ENCODE measurements at places on chromosomes 3 and 15.

GRCh38 chr15:68650901-68651709, 72.3 kb downstream of the CORO2B start:
- DNase-seq, result no peak

GRCh38 chr3:135228201-135228600, 433.1 kb downstream of the EPHB1 start:
- no peak for DNase-seq

DNA sequence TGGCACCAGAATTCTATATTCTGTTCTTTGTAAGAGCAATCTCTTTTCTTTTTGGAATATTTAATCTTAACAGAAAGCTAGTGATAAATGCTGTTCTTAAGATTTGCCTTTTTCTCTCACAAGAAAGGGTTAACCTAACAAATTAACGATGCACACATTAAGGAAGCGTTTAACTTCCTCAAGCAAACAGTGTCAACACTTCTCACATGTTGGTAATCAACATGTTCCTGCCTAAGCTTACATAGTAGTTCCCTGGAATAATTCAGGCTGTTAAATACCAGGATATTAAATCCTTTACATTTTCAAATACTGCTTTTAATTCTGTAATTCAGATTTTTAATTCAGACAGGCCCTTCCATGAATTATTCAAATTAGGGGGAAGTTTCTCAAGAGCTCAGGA, 67.4 kb upstream of the RPL35A start:
- no peak for DNase-seq

DNA sequence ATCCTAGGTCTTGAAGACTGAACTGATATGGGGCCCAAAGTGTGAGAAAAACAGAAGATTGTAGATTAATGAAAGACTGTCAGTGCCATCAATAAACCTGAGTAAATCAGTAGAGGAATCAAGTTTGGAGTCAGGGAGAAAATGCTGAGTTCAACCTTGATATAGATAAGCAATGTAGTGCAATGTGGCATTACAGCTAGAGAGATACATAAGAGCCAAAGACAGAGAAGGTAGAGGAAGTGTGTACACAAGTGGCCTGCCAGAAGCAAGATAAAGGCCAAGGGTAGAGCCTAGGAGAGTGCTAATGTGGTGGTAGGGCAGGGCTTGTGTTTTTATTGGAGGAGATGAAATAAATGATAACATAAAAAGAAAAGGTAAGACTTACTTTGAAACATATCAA, 26.0 kb upstream of the EID1 start:
- DNase-seq, result no peak

- DNase-seq, result no peak
Measured at GRCh38 chr3:17396036-17396435, 346.4 kb downstream of the TBC1D5 start.
